ENCODE measurements at places on chromosomes 5 and 9.

GRCh38 chr9:78316166-78316892 is 19.4 kb downstream of the PSAT1 start:
- no peak for DNase-seq

GRCh38 chr9:33375238-33375840 is 27.0 kb downstream of the AQP7 start:
- DNase-seq = no peak

DNA sequence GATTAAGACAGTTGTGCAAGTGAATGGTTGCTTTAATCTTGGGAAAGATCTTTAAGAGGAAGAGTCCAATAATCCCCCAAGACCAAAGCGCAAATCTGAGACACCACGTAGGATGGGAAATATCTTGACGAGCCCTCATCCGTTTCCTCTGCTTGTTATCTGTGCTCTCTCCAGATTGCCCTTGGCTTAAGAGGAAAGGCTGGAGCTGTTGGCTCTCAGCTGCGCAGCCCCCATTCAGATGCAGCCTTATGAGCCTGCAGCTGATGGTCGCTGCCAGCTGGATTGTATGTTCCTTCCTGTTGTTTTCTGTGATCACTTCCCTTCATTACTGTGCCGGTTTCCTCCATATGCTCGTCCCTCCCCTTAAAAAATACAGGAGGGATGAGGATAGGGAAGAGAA is 47.7 kb downstream of the PWWP2A start:
- peak; percentile 70 for DNase-seq

- DNase-seq = no peak
Measured at GRCh38 chr9:19229595-19230354, 718 bp upstream of the DENND4C start.

- DNase-seq = no peak
Measured at GRCh38 chr5:15252331-15252730, 247.6 kb upstream of the FBXL7 start.

GRCh38 chr9:134306636-134307600 is 19.3 kb upstream of the RXRA start:
- no peak for DNase-seq

GRCh38 chr9:23698161-23698560 is 127.9 kb downstream of the ELAVL2 start:
- DNase-seq = no peak

DNA sequence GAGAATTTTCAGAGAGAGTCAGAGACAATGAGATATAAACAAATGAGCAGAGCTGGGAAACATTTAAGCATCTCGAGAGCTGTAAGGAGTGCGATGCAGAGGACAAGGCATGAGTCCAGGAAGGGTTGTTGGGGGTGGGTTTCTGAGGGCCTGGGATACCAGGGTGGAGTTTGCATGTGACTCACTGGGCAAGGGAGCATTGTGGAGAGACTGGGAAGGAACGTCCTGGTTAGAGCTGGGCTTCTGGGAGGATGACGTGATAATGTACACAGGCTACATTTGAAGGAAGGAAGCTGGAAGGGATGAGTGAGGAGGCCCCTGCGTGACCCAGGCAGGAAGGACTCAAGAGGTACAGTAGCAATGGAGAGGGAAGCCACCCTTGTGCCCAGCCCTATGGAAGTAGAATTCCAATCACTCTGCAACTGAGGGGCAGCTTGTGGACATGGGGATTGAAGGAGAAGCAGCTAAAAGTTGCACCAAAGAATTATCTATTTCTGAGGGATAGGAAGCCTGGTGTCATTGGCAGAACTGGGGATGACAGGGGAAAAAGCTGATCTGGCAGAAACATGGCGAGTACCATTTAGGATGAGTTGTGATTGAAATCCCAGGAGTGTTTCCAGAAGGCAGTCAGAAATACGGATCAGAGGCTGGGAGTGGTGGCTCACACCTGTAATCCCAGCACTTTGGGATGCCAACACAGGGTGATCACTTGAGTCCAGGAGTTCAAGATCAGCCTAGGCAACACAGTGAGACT is 59.3 kb upstream of the AFAP1L1 start:
- no peak for DNase-seq

DNA sequence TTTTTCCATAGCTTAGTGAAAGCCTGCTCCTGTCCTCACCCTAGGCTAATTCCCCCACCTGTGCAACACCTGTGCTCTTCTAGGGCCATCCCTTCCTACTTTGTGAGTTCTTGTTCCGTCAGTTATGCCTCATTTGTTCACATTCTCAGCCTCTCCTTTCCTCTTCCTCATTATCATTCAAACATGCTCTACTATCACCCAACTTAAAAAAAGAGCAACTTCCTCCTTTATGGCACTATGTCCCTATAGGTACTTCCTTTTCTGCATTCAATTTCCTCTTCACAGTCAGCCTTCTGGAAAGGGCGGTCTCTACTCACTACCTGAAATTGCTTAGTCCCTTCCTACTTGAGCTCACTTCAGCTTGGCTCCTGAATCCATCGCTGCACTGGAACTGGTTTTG is 111.8 kb upstream of the LHFPL2 start:
- no peak for DNase-seq

DNA sequence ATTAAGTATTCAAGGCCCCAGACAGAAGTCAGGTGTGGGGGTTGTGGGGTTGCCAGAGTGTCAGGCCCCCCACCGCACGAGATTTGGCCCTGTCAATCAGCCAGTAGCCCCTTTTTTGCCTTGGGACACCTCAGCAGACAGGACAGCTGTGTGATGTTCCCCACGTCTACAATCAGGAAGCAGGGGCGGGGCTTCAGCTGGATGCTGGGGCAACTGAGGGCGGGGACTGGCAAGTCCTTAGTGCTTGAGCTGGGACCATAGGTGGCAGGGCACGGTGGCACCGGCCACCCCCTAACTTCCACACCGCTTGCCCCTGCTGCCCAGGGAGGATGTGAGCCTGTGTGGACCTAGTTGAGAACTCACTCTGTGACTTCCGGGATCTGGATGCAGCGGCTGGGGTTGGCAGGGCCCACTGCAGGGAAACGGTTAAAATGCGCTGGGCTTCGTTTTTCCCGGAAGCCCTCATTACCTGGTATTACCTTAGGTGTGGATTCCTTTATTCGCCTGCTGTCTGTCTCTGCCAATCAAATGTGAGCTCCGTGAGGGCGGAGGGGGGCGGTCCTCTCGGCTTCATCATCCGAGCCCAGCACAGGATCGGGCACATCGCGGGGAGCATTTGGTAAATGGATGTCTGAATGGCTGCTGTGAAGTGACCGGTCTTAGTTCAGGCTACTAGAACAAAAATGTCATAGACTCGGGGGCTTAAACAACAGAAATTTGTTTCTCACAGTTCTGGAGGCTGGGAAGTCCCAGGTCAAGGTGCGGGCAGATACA is 7.5 kb upstream of the GTF3C5 start:
- DNase-seq = no peak

- no peak for DNase-seq
Measured at GRCh38 chr5:96091874-96092273, 130.2 kb upstream of the ELL2 start.

- no peak for DNase-seq
Measured at GRCh38 chr5:124912638-124913328, 166.3 kb upstream of the ZNF608 start.

- no peak for DNase-seq
Measured at GRCh38 chr5:50768634-50769033, 102.2 kb downstream of the PARP8 start.

- DNase-seq = no peak
Measured at GRCh38 chr5:2168601-2169429, 286.1 kb upstream of the IRX4 start.

DNA sequence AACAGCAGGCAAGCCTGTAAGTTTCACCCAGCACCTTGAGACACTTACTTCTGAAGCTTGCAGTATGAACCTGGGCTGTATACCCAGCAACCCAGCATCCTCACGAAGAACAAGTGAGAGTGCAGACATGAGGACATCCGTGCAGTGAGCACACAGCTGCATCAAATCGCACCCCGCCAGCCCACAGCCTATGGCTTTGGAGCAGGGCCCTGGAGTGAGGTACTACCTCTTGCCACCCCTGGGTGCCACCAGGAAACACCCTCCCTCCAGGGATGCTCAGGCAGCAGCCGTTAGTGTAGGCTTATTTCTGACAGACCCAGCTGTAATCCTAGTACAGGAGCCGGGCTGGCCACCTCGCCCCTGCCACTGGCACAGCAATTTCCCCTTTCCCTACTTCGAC is 81.4 kb downstream of the ATPSCKMT start:
- no peak for DNase-seq

DNA sequence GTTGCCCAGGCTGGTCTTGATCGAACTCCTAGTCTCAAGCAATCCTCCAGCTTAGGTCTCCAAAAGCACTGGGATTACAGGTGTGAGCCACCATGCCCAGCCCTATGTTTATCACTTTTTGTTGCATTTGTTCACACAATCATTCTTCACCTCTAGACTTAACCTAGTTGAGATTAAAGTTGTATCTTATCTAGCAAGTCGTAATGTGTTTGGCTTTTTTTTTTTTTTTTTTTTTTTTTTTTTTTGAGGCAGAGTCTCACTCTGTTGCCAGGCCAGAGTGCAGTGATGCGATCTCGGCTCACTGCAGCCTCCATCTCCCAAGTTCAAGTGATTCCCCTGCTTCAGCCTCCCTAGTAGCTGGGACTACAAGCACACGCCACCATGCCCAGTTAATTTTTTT is 90.2 kb upstream of the C9orf72 start:
- no peak for DNase-seq

- DNase-seq = peak; percentile 24
Measured at GRCh38 chr5:80711938-80712337, 57.2 kb upstream of the DHFR start.

- DNase-seq = no peak
Measured at GRCh38 chr5:157324237-157324636, 58.3 kb downstream of the CYFIP2 start.

GRCh38 chr9:28124917-28125316 is 551.6 kb upstream of the C9orf72 start:
- no peak for DNase-seq

- DNase-seq = no peak
Measured at GRCh38 chr5:34648840-34649158, 7.3 kb upstream of the RAI14 start.

DNA sequence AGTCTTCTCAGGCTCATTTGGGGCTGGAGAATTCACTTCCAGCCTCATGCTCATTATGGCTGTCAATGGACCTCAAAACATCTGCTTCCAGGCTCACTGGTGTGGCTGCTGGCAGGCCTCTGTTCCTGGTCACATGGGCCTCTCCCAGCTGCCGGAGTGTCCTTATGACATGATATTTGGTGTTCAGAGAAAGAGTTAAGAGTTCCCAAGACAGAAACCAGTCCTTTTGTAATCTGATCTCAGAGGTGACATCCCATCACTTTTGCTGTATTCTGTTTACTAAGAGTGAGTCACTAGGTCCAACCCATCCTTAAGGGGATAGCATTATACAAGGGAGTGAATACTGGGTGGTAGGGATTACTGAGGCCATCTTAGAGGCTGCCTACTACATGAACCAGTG is 104.6 kb downstream of the CACNA1B start:
- DNase-seq = no peak
